B cell (primary cell): ENCODE measurements at places on chromosomes 4 and X. TPM values are rescaled to one million over a fixed set of nuclear protein-coding genes. Genes with fewer than 3 reads are reported as not detected.

- DNase-seq, result no peak
Observed at GRCh38 chr4:88411491-88412096, 32.9 kb downstream of the HERC6 start.

DNA sequence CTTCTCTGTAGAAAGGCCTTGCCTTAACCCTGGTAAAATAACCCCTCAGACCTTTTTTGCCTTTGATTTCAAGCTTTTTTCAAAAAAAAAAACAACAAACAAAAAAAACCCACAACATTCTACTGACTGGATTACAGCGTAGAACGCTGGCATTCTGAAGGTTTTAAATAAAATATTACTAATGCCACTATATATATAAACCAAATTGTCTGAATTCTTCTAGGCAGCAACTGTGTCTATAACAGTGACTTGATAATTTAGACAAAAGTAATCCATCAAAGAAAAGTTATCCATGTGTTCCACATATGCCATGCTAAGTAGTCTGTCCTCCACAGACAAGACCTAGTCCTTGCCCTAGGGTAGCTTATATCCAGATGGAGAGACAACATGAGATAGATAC, 33.6 kb upstream of the CXCL8 start:
- no peak for DNase-seq

GRCh38 chr4:80072228-80072743, 743 bp downstream of the ANTXR2 start:
- DNase-seq, result no peak

DNA sequence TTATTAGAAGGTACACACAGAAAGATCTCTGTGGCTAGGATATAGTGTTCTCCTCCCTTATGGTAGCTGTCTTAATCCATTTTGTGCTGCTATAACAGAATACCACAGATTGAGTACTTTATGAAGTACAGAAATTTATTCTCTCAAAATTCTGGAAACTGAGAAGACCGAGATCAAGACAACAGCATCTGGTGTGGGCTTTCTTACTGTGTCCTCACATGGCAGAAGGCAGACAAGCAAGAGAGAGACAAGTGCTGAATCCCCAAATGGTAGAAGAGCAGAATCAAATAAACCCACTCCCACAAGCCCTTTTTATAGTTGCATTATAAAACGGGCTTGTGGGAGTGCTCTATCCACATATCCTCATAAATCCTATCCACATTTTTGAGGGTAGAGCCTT, 373.1 kb downstream of the GABRG1 start:
- DNase-seq, result no peak

Gene IL9R
- total RNA-seq, result 8.7 and 10.3 TPM in 2 replicates

Gene GRPR
- 0.42 and 0.51 TPM in 2 replicates for total RNA-seq

Gene SSX2B
- not detected in 2 replicates for total RNA-seq

Gene ASB5
- not detected in 2 replicates for total RNA-seq
